ENCODE measurements at places on chromosomes 1 and 21. TPM values are rescaled to one million over a fixed set of nuclear protein-coding genes. Genes with fewer than 3 reads are reported as not detected.

The PDE9A gene
- 3.9 TPM for total RNA-seq

The SPRR2F gene
- not detected for total RNA-seq

The AADACL4 gene
- not detected for total RNA-seq

The LCE1E gene
- total RNA-seq, result not detected

The CRP gene
- not detected for total RNA-seq

The SLC5A9 gene
- total RNA-seq, result not detected

The FNBP1L gene
- 68.9 TPM for total RNA-seq

The RNF186 gene
- not detected for total RNA-seq

The OR10K2 gene
- total RNA-seq, result not detected
